Fibroblast of mammary gland (primary cell): ENCODE measurements at places on chromosomes 7 and 10.

- no peak for DNase-seq
Observed at GRCh38 chr7:130272381-130273080, 5.9 kb downstream of the CPA2 start.

DNA sequence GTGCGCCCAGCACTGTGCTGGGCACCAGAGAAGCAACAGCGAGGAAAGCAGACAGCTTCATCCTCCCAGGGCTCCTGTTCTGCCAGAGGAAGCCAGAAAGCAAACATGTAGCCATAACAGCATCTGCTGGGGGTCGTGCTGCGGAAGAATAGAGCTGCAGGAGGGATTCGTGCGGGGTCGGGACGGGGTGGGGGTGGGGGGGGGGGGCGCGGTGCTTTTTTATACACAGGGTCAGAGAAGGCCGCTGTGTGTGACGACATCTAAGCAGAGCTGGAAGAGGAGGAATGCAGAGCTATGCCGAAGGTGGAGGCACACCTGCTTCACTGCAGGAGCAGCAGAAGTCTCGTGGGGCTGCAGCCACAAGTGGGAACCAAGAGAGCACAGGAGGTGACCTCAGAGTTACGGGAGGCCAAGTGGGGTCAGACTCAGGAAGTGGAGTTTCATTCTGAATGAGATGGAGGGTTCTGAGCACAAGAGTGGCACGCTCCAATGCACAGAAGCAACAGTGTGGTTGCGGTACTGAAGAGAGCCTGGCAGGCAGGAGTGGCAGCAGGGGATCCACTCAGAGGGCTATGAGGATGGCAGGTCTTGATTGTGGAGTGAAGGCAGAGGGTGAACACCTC, 11.1 kb downstream of the PKD1L1 start:
- no peak for DNase-seq

- DNase-seq: no peak
Observed at GRCh38 chr10:8233832-8234259, 179.4 kb downstream of the GATA3 start.

DNA sequence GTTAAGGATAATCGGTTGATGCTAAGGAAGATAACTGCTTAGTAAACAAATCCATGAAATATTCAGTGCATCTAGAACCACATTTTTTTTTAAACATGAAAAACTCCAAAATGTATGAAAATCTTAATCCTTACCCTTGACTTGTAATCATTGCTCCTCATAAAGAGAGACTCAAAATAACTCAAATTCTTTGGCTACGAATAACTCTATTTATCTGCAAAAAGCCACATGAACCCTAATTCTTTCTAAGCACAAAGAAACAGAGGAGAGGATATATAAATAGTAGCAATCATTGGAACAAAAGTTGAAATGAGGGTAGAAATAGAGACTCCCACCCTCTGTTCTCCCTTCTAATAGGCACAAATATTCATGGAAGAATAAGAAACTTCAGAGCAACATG, 40.2 kb downstream of the ANK3 start:
- no peak for DNase-seq

- no peak for DNase-seq
Observed at GRCh38 chr7:102190776-102191350, 95.8 kb upstream of the SH2B2 start.

GRCh38 chr10:5888351-5888750, 1.3 kb downstream of the ANKRD16 start:
- DNase-seq: peak; percentile 58

GRCh38 chr7:19558527-19558926, 150.3 kb downstream of the POLR1F start:
- peak; percentile 90 for DNase-seq

DNA sequence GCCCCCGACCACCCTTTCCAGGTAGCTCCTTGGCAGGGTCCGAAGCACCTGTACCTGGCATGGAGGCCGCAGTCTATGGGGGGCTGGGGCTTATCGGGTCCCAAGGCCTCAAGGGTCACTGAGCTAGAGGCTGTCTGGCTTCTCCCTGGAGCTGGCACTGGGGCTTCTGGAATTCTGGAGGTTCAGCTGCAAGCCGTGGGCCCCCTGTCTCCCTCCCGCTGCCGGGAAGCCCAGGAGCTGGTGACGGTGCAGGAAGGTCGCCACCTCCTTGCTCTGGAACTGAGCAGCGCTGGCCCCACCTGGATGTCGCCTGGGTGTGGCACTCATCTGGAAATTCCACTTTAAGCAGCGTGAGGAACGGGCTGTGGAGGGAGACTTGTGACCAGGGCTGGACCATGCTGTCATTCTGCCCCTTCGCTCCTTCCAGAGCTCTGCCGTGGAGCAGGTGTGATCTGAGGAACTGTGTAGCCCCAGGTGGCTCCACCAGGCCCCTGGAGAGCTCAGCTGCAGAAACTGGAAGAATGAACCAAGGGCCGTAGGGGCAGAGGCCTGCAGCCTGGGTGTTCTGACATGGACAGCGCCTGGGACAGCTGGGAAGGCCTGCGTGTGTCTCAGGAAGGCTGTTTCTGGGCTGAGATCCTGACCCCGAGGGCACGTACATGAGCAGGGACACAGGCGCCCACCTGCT, 129.7 kb upstream of the PPP2R2D start:
- DNase-seq: no peak

- no peak for DNase-seq
Observed at GRCh38 chr10:11796474-11796873, 26.7 kb upstream of the PROSER2 start.
